Natural killer cell (primary cell): ENCODE measurements at places on chromosomes 3 and 15.
A peak's percentile ranks its signal among the peaks of the same experiment; 100 is the strongest.

DNA sequence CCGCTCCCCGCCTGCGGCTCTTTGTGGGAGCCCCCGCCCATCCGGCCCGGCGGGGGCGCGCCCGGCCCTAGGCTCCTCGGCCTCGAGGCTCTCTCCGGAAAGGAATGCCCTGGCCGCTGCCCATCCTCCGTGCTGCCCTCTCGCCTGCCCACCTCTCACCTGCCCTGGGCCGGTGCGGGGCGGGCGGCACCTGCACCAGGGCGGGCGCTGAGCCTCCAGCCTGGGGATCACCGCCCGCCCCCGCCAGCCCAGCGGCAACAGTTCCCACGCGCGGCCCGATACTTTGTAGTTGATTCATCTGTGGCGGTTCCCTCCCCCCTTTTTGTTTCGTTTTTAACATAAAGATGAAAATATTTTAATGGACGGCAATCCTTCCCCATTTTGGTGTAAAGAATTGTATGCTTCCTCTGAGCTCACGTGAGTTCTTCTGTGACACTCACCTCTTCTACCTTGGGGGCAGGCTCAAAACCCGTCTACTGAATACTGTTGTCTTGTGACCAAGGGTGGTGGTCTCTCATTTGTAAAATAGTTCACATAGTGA lies 1.9 kb downstream of the KLF13 start:
- DNase-seq: peak; percentile 68
- peak overlapping the region; percentile 89 for H3K27ac ChIP-seq
- no peaks in the 10 kb centered on the region for H3K27me3 ChIP-seq
- H3K36me3 ChIP-seq: no peaks in the 10 kb centered on the region
- peaks cover 59% of the 10 kb centered on the region for H3K4me1 ChIP-seq
- H3K4me3 ChIP-seq: peak overlapping the region; percentile 72

GRCh38 chr3:188339410-188340295 lies 185.7 kb downstream of the LPP start:
- peaks cover 7% of the 10 kb centered on the region for H3K4me1 ChIP-seq
- peak; percentile 69 for DNase-seq
- no peaks in the 10 kb centered on the region for H3K27me3 ChIP-seq
- peak overlapping the region; percentile 62 for H3K27ac ChIP-seq

- H3K4me1 ChIP-seq: no peaks in the 10 kb centered on the region
- DNase-seq: no peak
These were observed 35.4 kb downstream of the PCOLCE2 start for GRCh38 chr3:142853270-142854168.

DNA sequence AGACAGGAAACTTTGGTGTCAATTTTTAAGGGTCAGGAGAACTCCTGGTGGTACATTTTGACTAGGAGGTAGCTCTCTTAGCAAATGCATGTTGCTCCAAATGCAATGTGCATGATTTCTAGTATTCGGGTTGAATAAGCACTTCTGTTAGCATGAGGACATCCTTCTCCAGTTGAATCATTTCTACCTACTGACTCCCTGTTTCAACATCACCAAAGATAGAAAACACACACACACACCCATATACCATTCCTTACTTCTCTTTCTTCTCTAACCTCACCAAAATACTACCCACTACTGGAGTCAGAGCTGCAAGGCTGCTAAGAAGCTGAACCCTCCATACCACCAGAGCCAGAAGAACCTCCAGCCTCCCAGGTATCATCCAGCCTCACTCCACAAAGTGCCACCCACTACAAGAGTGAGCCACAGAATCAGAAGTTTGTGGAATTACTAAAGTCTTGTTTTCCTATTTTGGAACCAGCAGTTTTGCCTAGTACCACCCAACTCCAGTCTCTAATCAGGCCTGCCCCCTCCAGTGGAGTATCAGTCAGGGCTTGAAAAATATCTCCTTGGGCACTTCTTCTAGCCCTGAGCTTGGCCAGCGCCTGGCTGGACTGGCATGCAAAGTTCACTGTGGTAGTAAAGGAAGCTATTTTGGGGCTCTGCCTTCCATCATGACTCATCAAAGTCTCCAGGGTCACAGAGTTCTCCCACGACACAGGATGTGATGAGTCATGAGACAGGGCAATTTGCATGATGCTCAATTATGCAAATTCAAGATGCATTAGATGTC lies 110.3 kb downstream of the CYP19A1 start:
- H3K36me3 ChIP-seq: no peaks in the 10 kb centered on the region
- H3K4me3 ChIP-seq: no peak overlapping the region
- H3K4me1 ChIP-seq: no peaks in the 10 kb centered on the region
- DNase-seq: peak; percentile 3

- no peaks in the 10 kb centered on the region for H3K27me3 ChIP-seq
- H3K4me3 ChIP-seq: no peak overlapping the region
- no peaks in the 10 kb centered on the region for H3K36me3 ChIP-seq
- H3K4me1 ChIP-seq: no peaks in the 10 kb centered on the region
- DNase-seq: no peak
These were observed 69.7 kb upstream of the ARL6 start for GRCh38 chr3:97694876-97695275.
